ENCODE measurements at places on chromosomes 1 and 21.
A peak's percentile ranks its signal among the peaks of the same experiment; 100 is the strongest.

- no peak for DNase-seq
Measured at GRCh38 chr1:6466751-6467150, 778 bp upstream of the TNFRSF25 start.

DNA sequence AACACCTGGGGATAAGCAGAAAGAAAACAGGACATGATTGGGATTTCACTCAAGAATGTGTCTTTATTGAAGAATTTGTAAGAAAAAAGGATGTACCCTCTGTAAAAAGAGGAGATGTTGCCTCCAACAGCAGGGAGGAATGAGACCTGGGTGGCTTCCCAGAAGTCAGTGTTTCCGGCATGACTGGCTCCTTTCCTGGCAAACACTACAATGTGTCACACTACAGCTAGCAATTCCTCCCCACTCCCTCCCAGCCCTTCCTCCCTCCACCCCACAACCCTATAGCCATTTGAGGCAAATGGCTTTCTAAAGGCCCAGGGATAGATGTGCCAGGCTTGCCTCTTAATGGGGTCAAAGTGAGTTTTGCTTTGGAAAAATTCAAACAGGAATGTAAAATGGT, 11.5 kb upstream of the COL8A2 start:
- DNase-seq, result no peak

DNA sequence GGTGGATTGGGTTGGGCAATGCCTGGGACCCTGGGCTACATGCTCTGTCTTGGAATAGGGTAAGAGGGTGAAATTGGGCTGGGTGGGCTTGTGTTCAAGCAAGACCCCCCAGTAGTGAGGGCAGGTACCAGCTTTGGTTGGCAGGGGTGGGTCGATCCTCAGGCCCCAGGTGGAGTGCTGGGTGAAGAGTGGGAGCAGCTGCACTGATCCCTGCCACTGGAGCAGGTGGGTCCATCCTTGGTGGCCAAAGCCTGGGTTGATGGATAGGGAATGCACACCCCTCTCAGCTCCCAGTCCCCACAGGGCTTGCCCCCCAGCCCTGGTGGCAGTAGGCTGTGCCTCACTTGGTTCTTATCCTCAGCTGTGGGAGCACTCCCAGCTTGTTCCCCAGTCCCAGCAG, 135.2 kb downstream of the PCBP3 start:
- DNase-seq, result no peak

DNA sequence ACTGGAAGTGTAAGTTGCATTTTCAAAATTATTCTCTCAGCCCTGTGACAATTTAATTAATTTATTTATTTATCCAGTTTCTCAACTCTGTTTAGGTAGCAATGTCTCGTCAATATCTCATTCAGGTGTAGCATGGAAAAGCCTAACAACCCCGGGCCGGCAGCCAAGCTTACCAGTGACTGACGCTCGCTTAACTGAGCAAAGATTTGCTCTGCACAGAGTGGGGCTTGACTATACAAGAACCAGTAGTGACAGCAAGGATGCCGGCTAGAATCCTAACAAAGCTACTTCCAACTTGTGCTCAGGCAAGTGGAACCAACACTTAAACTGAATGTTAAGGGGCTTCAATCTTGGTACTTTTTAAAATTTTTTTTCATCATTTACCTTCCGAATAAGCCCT, 80.9 kb upstream of the ESRRG start:
- peak; percentile 14 for DNase-seq

GRCh38 chr1:228403231-228403631, 3.4 kb downstream of the TRIM11 start:
- DNase-seq, result no peak

- no peak for DNase-seq
Measured at GRCh38 chr1:79749607-79750006, 743.1 kb upstream of the ADGRL4 start.
